Germinal center (tissue), 1 donor: ENCODE measurements at places on chromosomes 7 and 10.

GRCh38 chr7:96686305-96686704, 23.3 kb downstream of the SEM1 start:
- DNase-seq: no peak

GRCh38 chr7:104174798-104175197, 33.0 kb downstream of the ORC5 start:
- no peak for DNase-seq

GRCh38 chr7:638256-639011, 88.1 kb upstream of the DNAAF5 start:
- DNase-seq: no peak

DNA sequence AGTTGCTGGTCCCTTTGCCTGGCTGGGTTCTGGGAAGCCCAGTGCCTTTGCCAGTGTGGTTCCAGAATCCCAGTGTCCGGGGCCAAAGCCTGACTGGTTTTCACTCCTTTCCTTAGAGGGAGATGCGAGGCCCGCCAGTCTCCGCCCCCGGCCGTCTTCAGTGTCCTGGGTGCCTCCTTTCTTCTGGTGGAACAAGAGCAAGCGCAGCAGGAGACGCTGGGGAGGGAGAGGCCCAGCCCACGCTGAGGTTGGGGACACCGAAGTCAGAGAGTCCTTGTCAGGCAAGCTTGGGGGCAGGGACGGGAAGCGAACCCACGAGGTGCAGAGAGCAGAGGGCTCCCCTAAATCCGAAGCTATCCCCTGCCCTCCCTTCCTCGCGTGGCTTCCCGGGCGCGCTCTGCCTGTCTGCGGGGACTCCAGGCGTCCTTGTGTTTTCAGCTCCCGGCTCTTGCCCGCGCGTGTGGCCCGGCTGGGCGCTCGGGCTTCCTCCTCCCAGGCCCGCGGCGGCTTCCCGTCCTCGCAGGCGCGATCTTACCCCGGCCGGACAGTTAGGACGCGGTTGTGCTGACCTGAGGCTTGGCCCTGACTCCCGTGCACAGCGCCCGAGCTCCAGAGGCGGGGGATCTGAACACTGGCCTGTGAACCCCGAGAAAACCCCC, 60.6 kb upstream of the UBE3C start:
- no peak for DNase-seq

GRCh38 chr7:5234852-5235831, 45.1 kb downstream of the WIPI2 start:
- no peak for DNase-seq

GRCh38 chr10:113562704-113563103, 9.9 kb downstream of the HABP2 start:
- DNase-seq: no peak

DNA sequence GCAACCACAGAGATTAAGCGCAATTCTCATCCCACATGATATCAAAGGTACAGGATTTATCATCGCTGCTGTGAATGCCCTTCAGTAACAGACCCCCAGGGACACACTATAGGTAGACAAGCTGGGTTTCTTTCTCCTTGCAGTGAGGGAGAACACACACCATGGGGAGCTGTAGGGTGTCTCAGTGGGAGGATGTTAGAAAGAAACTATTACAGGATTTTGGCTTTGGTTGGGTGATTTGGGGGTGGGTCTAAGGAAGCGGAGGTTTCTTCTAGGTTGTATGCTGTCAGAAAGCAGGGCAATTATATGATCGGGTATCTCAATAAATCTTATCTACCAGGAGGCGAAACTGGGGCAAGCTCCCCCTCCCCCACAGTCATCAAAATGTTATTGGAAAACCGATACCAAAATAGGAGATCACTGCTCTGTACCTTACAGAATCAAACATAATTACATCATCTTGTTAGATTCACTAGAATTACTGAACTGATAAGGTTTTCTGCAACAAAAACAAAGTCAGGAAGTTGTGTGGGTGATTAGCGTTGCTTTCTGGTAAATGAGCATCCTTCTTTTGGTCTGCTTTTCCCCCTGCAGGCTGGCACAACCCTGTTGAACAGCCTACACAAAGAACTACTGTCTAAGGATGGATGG, 209.7 kb downstream of the TEX36 start:
- DNase-seq: no peak

DNA sequence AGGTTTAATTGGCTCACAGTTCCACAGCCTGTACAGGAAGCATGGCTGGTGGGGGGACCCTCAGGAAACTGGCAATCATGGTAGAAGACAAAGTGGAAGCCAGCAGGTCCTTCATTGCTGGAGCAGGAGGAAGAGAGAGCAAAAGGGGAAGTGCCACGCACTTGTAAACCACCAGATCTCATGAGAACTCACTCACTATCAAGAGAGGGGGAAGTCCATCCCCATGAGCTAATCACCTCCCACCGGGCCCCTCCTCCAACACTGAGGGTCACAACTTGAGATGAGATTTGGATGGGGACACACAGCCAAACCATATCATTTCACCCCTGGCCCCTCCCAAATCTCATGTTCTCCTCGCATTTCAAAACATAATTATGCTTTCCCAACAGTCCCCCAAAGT, 171.9 kb upstream of the CACNA2D1 start:
- DNase-seq: no peak

GRCh38 chr10:71221586-71222202, 9.3 kb downstream of the UNC5B start:
- no peak for DNase-seq

- DNase-seq: no peak
Measured at GRCh38 chr10:33798754-33799153, 464.3 kb upstream of the NRP1 start.

DNA sequence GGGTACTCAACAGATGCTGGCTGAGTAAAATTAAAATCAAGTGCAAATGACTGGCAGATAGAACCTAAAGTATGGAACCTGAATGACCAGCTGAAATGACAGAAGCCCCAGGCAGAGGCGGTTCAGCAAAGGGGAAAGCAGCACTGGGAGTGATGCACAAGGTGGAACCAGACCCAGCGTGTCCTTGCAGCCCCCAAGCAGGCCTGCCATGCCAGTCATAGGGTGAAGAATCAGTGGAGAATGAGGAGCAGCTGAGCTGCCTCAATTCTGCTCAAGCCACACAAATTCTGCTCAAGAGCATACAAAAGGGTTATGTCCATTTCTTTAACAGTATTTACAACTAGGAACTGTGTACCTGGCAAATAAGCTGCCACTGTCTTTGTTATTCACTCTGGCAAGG, 8.7 kb downstream of the ACTR1A start:
- no peak for DNase-seq

GRCh38 chr10:62804356-62805230, at the start of gene ADO:
ADO (plus strand) TSS chr10:62804720; CDS start chr10:62805060, 340 bp downstream.
- DNase-seq: peak; percentile 87

DNA sequence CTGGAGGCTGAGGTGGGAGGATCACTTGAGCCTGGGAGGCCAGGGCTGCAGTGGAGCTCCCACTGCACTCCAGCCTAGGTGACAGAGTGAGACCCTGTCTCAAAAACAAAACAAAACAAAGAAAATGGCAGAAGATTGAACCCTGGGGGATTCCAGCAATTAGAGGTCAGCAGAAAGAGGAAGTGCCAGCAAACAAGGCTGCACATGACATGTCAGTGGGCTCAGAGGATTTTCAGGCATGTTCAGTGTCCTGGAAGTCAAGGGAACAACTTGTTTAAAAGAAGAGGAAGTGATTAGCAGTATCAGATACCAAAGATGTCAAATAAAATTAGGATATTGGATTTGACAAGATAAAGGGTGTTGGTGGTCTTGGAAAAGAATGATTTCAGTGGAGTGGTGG, 32.3 kb downstream of the RAB18 start:
- DNase-seq: no peak

- no peak for DNase-seq
Measured at GRCh38 chr7:129073204-129073603, 18.3 kb upstream of the TNPO3 start.

GRCh38 chr10:102872163-102872562, 2.9 kb downstream of the AS3MT start:
- DNase-seq: no peak

DNA sequence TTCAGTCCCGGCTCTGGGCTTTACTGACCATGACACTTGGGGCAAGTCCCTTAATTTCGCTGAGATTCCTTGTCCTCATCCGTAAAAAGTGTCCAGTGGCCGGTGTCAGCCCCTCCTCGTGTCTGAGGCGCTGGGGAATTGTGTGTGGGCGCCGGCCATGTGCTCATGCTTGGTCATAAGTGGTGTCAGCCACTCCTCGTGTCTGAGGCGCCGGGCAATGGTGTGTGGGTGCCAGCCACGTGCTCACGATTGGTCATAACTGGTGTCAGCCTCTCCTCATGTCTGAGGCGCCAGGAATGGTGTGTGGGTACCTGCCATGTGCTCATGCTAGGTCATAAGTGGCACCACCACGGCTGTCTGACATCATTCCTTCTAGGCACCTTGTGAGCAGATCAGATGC, 40.7 kb upstream of the DMBT1 start:
- DNase-seq: no peak

DNA sequence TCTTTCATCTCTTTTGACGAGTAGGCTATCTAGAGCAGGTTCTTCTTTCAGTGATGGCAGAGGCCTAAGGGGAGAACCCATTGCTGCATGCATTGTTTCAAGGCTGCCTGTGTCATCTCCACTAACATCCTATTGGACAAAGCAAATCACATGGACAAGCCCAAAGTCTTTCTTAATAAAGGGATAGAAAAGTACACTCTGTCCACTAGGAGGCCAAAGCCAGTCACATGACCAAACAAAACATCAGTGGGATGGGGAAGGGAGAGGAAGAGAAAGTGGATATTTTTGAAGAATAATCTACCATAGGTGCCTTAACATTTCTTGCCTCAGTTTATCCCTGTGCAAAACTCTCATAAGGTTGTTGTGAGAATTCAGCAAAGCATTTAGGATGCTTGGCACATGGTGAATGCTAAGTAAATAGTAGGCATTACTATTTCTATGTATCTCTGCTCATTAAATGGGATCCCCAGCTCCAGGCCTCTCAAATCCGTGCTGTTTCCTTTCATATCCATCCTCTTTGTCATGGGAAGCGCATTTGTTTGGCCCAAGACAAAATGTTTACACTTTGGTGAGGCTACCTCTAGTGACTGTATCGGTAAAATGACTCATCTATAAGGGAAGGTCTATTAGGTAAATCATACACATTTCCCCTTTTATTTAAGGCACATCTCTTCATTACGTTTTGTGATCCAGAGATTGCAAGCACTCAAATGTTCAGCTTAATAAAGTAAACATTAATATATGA, 16.7 kb upstream of the CADPS2 start:
- DNase-seq: no peak

DNA sequence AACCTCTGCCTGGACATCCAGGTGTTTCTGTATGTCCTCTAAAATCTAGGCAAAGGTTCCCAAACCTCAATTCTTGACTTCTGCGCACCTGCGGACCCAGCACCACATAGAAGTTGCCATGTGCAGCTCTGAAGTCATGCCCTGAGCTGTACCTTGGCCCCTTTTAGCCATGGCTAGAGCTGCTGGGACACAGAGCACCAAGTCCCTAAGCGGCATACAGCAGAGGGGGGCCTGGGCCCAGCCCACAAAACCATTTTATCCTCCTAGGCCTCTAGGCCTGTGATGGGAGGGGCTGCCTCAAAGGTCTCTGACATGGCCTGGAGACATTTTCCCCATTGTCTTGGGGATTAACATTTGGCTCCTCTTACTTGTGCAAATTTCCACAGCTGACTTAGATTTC, 14.6 kb downstream of the TMEM243 start:
- no peak for DNase-seq

GRCh38 chr10:33010132-33011037, 52.4 kb upstream of the ITGB1 start:
- no peak for DNase-seq

GRCh38 chr7:130154501-130155317, 50.5 kb downstream of the TMEM209 start:
- no peak for DNase-seq

GRCh38 chr7:101058355-101058754, 26.9 kb upstream of the TRIM56 start:
- peak; percentile 43 for DNase-seq

- no peak for DNase-seq
Measured at GRCh38 chr10:108421266-108421665, 1256.8 kb upstream of the SORCS1 start.

DNA sequence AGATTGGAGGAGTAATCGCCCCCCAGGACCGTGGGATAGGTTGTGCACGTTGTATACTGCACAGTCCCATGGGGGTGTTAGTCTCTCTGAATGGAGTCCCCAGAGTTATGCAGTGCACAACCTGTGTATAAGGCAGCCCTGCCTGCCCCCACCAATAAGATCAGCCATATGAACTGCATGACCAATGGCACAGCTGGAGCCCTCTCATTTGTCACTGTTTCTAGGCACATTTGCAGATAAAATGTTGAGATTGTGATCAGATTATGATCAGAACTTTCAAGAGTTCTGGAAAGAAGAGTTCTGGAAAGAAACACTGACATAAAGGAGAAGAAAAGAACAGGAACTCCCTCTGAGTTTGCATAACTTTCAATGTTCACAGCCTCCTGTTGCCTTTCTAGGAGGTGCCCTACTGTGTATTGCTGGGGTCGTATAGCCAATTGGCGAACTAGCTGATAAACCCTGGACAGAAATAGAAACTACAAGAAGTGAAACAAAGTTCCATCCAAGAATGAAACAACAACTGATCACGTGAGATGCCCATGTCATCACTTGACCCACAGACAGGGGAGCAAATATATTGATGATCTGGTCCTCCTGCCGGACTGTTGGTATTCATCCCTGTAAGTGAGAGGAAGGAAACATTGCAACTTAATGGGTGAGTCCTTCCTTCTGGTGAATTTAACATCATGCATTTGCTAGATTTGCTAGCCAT, 49.6 kb upstream of the TOMM7 start:
- peak; percentile 82 for DNase-seq

GRCh38 chr7:26964156-26964808, 99.9 kb upstream of the SKAP2 start:
- DNase-seq: peak; percentile 25

- DNase-seq: peak; percentile 19
Measured at GRCh38 chr7:116591202-116592040, 66.6 kb downstream of the CAV1 start.

DNA sequence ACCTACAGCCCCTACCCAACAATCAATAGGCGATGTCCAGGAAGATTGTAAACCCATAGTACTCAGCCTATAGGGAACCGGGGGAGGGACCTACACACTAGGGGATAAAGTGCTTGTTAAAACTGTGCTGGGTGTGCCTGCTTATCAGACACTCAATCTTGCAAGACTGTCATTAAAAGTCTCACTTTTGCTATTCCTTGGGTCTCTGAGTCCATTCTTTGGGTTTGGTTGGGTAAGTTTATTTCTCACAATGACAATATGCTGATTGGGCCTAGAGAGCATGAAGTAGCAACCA, 45.6 kb downstream of the PTPRE start:
- no peak for DNase-seq
